Suppressor macrophage (primary cell): ENCODE measurements at places on chromosomes 3 and 15.

- DNase-seq = no peak
These were observed 415.8 kb upstream of the GRM7 start for GRCh38 chr3:6444888-6445658.

- DNase-seq = peak; percentile 55
These were observed 725 bp upstream of the SCAMP2 start for GRCh38 chr15:74873756-74874424.

DNA sequence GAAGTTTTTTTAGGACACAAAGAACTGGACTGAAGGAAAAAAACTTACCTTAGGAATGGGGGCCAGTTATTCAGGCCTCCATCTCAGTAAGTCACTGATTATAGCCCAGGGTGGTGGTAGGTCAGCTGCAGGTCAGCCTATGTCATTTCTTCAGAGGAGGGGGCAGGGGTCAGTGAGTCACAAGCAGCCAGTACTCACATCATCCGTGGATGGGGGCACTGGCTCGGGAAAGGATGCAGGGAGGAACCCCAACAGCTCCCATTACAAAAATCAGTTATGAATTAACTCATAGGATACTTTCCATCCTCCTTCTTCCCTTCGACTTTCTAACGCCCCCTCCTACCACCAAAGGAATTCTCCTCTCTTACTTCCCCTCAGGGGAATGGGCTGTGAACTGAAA lies 578.3 kb downstream of the PDCD6IP start:
- no peak for DNase-seq

DNA sequence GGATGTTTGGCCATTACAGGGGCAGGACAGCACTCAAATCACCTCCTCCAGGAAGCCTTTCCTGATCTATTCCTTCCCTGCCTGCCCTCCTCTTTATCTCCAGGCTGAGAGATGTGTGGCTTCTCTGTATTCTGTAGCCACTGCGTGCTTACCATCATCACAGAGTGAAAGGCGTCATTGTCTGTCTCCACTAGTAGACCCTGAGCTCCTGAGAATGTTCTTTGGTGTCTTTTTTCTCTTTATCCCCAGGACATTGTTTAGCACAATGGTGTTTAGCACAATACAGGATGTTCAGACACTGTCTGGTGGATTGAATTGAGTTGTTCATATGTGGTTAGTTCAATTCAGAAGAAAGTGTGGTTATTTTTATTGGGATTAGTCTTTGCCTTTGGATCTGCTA lies 26.2 kb upstream of the LARS2 start:
- no peak for DNase-seq

DNA sequence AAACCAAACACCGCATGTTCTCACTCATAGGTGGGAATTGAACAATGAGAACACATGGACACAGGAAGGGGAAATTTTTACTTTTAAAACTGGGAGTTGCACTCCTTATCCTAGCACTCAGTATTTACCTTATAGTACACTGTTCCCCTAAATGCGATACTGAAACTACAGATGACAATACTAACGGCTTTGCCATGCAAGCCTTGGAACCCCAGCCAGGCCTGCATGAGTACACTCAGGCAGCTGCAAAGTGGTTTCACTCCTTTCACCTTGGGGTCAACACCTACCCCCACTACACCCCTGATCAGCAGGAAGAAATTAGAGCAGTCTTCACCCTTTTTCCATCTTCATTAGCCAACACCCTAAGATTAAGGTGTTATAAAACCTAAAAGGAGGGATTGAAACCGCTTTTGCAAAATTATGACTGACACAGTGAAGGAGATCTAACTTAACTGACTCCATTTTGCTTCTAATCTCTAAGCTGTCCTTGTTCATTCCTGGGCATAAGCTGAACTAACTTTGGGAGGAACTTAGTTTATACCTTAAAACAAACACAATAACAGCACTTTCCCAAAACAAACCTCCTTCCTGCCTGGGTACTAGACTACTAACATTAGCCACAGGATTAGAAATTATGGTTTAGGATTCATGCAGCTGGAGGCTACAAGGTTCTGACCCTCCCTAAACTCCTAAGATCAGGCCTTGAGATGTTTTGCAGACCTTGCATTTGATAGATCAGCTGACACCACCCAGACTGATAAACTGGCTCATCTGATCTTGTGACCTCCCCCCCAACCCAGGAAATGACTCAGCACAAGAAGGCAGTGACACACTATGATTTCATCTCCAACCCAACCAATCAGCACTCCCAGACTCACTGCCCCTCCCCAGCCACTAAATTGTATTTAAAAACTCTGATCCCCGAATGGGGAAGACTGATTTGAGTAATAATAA lies 452.1 kb upstream of the PPP2R3A start:
- DNase-seq = peak; percentile 35

- DNase-seq = no peak
These were observed 2.9 kb upstream of the HGD start for GRCh38 chr3:120684896-120685295.

- no peak for DNase-seq
These were observed 61.2 kb upstream of the EPHB3 start for GRCh38 chr3:184500344-184500923.

- DNase-seq = no peak
These were observed 34.7 kb downstream of the ARRDC4 start for GRCh38 chr15:97995192-97995591.

- no peak for DNase-seq
These were observed 25.2 kb upstream of the CEMIP start for GRCh38 chr15:80754014-80754413.

DNA sequence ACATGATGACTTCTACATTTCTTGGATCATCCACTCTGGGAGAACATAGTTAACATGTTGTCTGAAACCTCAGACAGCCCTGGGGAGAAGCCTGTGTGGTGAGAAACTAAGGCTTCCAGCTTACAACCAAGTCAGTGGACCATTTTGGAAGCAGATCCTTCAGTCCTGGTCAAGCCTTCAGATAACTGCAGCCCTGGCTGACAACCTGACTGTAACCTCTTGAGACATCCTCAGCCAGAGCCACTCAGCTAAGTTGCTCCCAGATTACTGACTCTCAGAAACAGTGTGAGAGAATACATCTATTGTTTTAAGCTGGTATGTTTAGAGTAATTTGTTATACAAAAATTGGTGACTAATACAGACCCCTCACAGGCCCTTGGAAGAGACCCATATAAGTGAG lies 50.9 kb upstream of the KPNA4 start:
- DNase-seq = no peak

DNA sequence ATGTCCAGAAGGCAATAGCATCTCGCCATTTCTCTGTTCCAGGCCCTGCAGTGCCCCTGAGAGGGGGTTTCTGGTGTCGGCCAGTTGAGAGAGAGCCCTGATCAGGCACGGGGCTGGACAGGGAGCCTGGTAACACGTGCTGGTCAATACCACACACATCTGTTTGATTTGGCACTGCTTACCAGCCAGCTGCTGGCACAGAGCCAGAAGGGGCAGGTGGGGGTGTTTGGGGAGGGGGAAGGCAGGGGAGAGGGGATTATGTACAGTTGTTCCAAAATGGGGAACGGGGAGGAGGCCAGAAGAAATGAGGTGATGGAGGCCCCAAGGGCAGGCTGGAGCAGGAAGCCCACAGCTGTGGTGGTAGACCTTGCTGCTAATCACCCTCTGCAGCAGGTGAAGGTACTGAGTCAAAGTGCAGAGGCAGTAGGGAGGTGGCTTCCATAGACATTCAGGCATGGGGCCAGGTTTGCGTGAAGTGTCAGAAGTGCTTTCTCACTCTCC lies 153.5 kb upstream of the LPP start:
- DNase-seq = no peak

DNA sequence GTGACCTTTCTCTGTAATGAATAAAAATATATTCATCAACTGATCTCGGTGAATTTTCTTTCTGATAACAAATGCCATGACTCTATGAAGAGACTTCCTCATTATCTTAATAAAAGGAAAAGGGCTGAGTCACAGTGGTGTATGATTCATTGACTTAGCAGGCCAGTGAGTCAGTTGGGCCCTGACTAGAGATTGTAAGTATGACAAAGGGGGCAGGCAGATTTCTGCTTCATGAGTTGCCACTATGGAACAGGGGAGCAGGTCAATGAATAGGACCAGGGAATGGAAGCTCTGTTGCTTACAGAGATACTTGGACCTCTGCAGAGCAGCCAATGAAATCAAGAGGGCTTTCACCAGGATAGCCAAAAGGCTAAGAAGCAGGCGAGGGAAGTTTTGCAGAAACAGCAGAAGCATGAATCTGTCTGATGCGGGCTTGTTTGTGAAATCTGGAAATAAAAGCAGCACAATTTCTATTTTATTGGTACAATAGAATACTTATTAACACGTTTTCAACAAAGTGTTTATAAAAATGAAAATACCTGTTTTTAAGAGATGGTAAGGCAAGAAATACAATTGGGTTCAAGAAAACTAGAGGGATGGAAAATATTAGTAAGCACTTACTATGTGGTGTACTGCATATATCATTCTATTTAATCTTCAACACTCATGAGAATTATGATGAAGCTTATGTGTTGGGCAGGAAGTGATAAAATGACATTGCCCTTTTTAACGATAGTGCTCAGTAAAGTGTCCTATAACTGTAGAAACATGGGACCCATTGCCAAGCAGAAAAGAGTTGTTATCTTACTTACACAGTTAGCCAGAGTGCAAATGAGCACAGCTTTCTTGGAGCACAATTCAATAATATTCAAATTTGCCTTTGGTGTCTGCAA lies 169.8 kb upstream of the MYRIP start:
- DNase-seq = peak; percentile 93

- peak; percentile 42 for DNase-seq
These were observed 47.8 kb downstream of the CCDC54 start for GRCh38 chr3:107425033-107425432.

DNA sequence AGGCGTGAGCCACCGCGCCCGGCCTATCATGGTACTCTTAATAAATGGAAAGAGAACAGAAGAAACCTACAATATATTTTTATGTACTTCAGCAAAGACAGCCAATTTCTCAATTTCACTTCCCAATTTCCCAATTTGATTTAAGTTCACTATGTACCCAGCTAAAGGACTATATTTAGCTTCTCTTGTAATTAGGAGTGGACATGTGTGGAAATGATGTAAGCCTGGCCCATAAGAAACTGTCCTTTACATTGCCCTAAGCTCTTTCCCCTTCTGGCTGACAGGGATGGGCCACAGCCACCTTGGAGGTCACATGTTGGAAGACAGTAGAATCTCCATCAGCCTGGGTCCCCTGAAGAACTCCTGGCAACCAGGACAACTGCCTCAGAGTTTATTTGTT lies 6.2 kb downstream of the TMEM39A start:
- peak; percentile 86 for DNase-seq

DNA sequence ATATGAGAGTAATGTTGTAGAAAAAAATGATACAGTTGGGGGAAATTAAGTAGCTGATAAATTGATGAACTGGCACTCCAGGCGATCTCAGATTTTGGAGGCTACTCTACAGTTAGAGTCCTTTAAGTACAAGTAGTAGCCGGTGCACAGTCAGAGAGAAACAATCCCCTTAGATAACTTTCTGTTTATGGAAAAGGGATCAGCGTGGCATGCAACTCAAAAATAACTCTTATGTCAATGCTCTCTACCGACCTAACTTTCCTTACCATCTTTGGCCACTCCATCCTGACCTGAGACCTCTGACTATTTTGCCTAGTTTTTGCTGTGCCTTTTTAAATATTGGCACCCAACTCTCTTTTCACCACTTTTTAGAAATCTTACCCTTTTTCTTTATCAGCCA lies 299.6 kb downstream of the UNC13C start:
- DNase-seq = no peak

- no peak for DNase-seq
These were observed 119.3 kb upstream of the CCNL1 start for GRCh38 chr3:157279237-157279636.

GRCh38 chr3:154954757-154955156 lies 125.4 kb upstream of the MME start:
- DNase-seq = peak; percentile 69

DNA sequence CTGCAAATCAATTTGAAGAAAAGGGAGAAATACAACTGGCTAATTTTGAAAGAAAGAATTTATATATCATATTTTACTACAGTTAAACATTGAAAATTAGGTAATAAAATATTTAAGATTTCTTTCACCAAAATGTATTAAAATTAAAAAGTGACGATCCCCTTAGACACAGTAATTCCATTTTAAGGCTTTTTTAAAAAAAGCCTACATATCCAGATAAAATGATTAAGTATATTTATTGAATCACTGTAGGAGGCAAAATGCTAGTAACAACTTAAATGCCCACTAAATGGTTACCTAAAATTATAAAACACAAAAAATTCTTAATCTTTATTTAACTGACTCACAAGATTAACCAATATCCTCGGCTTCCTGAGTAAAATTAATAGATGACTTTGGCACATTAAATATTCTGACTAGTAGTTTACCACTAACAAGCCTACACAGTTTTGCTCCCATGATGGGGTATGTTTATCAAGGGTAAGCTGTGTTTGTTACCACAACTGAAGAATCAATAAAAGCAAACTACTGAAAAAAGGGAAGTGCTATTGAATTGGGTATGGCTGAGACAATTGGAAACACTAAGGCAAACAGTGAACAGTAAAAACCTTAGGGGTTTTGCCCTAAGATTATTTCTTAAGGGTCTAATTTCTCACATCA lies 28.4 kb downstream of the ANKRD28 start:
- no peak for DNase-seq
